Uterus (tissue), 4 donors: ENCODE measurements at places on chromosomes 1 and 21. TPM values are rescaled to one million over a fixed set of nuclear protein-coding genes. Genes with fewer than 3 reads are reported as not detected.

The LHX8 gene
- 0.48 TPM for total RNA-seq

- no peak for DNase-seq
Measured at GRCh38 chr1:204725821-204726448, 40.4 kb upstream of the LRRN2 start.

DNA sequence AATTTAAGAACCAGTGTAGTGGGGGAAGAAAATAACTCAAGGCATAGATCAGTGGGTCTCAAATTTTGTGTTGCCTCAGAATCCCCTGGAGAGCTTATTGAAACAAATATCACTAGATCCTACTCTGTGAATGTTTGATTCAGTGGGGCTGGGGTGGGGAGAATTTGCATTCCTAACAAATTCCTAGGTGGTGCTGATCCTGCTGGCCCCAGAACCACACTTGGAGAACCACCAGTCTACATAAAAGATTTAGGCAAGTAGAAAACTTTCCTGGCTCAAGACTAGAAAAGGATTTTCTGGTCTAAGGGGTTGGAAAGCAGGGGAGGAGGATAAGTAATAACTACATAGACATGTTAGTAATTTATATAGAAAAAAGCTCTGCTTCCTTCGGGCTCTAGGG, 34.1 kb upstream of the C1orf21 start:
- DNase-seq: no peak

The NOTCH2NLA gene
- 125 TPM for total RNA-seq

GRCh38 chr1:179080866-179081686, 794 bp upstream of the TOR3A start:
- no peak for DNase-seq

- DNase-seq: no peak
Measured at GRCh38 chr1:90959352-90960206, 62.3 kb downstream of the ZNF644 start.

DNA sequence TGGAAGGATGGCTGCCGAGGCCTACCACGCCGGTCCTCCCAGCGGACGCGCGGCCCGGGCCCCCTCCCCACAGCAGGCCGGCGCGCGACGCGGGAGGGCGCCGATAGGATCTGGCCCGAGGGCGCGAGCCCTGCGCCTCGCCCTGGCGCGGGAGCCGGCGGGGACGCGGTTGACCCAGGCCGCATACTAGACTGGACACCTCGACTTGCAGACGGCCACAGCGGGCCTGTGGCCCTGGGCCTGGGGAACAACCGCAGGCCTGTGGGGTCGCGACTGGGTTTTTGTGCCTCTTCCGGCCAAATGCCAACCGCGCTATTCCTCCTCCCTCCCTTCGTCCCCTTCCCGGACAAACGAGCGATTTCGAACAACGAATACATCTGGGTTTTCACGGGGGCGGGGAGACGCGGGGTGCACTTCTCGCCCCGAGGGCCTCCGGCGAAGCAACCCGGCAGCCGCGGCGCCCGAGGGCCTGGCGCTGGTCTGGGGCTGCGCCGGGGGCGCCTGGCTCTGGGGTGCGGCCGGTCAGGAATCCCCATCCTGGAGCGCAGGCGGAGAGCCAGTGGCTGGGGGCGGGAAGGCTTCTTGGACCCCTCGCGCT, 2.4 kb downstream of the NHLH2 start:
- no peak for DNase-seq

DNA sequence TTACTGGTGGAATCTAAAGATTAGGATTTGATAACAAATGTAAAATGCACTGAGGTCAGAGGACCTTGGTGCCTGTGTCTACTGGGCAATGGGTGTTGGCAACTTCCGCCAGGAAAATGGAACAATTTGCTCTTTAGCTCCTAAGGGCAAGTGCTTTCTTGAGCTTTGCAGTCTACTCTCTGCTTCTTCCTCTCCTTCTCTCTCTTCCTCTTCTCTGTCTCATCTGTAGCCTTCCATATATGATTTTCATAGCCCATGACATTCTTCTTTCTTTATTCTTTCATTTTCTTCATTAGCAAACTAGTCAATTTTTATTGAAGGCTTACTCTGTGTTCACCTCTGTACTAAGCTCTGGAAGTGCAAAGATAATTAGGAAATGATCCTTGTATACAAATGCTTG, 35.5 kb downstream of the OVGP1 start:
- DNase-seq: no peak

The LCE2C gene
- total RNA-seq: not detected

DNA sequence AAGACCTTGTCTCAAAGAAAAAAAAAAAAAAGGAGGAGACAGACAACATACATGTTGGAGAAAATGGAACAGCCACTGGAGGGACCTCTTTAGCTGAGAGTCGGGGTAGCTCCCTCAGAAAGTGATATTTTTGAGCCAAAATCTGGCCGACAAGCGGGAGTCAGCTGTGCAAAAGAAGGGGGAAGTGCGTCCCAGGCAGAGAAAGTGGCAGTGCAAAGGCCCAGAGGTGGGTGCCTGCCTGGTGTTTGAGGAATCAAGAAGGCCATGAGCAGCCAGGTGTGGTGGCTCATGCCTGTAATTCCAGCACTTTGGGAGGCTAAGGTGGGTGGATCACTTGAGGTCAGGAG, 6.1 kb upstream of the CROCC start:
- no peak for DNase-seq

DNA sequence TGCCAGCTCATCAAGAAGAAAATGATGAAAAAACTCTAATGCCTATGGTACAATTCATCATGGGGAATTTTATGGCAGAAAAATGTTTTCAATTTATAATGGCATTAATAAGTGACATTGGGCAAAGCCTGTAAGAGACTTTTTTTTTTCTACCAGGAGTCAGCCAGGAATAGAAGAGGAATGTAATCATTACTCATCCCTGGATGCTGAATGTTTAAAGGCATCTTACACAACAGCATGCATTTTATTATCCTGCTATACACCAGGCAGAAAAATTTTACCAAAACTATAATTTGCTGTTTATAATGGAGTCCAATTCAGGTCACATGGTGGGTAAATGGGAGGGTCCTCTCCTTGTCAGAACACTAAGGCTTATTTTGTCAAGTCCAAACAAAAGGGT, 189.9 kb upstream of the BEND5 start:
- DNase-seq: no peak

DNA sequence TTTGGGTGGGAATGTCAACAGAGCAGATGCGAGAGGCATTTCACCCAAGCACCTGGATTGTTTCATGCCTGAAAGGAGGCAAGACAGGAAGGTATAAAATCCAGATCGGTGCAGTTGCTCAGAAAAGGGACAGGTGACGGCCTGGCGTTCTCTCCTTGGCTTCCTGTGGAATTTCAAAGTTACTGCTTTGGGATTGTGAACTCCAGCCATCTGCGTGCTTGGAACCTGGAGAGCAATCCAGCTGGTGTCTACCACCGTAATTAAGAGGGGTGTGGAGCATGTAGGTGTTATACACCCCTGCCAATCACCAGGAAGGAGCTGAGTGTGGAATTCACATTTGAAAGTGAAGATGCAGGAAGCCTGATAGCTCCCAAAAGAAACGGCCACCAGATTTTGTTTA, 286.1 kb downstream of the KIF26B start:
- no peak for DNase-seq

The LRRC7 gene
- not detected for total RNA-seq

The CYP4Z1 gene
- total RNA-seq: 1.8 TPM

GRCh38 chr1:98176936-98177335, 256.1 kb upstream of the DPYD start:
- no peak for DNase-seq

DNA sequence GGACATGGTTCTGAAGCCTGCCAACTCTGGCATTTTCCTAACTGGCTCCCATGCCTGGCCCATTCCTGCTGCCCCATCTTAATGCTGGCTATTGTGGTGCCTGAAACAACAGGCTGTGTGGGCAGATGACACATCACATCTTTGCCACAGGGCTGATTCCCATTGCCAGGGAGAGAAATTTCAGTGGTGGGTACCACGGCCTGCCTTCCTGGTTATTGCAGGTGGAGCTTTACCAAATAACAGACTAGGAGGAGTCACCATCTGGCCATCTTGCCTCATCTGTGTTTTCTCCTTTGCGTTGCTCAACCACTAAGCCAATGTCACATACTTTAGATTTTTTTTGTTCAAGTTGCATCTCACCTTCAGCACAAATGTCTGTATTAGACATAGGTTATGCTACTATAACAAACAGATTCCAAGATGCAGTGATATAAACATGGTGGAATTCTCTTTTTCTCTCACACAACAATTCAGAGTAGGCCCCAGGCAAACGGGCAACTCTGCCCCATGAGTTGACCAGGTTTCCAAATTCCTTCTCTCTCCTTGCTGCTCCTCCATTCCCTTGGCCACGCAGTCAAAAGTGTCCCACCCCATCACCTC, 14.1 kb downstream of the CDA start:
- DNase-seq: no peak

DNA sequence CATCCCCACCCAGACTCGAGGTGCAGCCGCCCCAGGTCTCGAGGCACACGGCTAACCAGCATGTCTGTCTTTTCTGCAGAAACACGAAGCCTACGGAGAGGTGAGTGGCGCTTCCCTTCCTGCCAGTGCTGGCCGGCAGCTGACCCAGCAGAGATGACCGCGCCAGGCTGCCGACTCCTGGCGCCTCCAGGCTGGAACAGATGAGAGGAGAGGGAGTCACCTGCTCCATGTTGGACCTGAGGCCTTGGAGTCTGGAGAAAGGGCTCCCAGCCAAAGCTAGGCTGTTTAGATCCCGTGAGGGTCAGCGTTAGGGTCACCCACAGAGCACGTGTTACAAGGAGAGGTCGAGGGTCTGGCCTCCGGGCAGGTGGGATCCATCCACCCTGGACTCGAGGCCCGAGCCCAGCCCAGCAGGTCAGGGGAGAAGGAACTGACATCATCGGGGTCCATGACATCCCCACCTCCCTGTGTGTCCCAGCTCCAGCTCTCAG, 14.9 kb downstream of the COL6A2 start:
- no peak for DNase-seq

DNA sequence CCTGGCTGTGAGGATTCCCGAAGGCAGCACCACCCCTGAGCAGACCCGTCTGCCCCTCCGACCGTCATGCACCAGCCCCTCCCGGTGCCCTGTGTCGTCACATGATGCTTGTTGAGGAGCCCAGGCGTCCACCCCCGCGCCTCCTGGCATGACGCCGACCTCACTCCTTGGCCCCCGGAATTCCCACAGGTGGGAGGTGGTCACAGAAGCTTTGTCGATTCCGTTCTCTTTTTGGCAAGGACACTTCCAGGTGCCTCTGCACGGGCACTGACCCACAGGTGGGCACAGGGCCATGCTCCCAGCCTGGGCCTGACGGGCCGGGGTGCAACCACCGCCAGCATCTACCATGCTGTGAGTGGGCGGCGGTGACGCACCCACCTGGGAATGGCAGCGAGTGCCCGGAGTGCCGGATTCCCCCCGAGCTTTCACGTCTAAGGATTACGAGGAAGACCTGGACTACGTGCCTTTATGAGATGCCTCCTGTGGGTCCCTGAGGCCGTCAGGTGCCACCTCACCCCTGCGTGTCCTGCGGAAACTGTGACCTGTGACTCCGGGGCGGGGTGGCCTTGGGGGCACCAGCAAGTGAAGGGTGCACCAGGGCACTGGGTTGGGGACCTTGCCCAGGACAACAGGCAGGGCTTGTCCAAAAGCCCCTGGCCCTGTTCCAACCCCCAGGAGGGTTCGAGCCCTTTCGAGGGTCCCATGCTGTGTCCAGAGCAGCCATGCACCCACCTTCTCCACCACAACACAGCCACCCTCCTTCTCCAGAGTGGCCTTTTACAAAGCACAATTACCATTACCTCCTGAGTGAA, 31.4 kb upstream of the COL6A1 start:
- peak; percentile 73 for DNase-seq

The TFF1 gene
- not detected for total RNA-seq
